ENCODE measurements at places on chromosomes 1 and 21.

- DNase-seq, result no peak
These were observed 52.8 kb upstream of the ADGRL4 start for GRCh38 chr1:79059341-79059740.

DNA sequence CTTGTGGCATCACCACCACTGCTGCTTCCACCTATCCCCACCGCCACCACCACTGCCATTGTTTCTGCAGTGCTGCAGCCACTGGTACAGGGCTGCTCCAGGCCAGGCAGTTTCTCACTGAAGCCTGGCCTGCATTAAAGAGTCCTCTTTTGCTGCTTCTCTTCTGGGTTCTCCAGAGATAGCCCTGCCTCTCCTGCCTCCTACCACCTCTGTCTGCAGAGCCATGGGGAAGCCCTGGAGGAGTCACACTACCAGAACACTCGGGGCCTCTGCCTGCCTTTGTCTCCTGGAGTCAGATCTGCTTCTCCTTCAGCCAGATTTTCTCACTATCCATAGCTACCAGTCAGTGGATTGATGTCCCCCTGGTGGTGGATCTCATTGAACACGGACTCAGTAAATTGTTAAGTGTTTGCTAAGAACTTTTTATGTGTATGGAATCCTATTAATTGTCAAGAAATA, 37.7 kb upstream of the DDAH1 start:
- DNase-seq, result no peak

GRCh38 chr1:203408486-203409481, 57.9 kb upstream of the FMOD start:
- DNase-seq, result no peak

DNA sequence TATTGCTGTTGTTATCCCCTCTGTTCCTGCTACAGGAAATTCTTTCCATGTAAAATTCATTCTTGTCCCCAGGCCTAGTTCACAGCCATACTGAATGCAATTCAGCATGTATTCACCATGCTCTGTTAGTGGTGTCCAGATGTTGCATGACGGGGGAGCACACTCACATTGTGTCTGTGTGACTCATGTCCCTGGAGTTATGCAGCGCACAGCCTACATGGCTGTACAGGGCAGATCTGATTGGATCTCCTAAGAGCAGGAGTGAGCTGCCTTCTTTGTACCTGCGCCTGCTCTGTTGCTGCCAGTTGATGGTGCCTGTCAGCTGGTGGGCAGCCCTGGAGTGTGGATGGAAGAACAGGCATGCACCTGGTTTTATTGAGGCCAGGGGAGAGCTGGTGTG, 17.6 kb downstream of the HTR6 start:
- DNase-seq, result no peak

- no peak for DNase-seq
These were observed 99.4 kb downstream of the TSEN15 start for GRCh38 chr1:184150776-184151531.

DNA sequence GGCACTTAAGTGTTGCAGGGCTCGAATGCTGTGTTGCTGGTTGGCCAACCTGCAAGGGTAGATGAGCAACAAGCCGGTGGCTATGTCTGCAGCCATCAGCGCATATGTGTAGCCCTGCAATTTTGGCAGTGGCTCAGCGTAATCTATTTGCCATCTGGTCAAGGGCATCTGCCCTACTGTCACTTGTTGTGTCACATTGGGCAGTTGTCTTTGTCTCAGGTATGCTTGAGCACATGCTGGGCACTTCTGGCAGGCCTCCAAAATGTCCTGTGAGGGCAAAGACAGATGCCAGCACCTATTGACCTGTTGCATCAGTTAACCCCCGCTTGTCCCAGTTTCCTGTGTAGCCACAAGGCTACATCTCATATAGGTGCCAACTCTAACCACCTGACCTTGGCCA, 111.8 kb downstream of the GDAP2 start:
- no peak for DNase-seq

DNA sequence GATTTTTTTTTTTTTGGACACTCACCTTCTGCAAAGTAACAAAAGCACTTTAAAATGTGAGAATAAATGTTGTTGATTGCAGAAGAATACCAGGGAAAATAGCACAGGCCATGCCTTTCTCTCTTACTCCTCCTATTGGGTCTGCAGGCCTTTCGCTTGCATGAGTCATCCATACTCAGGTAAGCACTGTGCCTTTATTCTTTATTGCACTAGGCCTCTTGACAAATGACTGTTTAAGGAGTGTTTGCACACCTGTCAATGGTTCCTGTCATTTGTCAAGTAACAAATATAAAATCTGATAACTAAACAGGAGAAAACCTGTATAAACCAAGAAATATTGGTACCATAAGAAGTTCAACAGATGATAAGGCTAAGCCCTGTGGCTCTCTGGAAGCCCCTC, 106.5 kb downstream of the RGS7 start:
- DNase-seq, result no peak

GRCh38 chr1:222653178-222653827, 35.4 kb downstream of the MIA3 start:
- no peak for DNase-seq

DNA sequence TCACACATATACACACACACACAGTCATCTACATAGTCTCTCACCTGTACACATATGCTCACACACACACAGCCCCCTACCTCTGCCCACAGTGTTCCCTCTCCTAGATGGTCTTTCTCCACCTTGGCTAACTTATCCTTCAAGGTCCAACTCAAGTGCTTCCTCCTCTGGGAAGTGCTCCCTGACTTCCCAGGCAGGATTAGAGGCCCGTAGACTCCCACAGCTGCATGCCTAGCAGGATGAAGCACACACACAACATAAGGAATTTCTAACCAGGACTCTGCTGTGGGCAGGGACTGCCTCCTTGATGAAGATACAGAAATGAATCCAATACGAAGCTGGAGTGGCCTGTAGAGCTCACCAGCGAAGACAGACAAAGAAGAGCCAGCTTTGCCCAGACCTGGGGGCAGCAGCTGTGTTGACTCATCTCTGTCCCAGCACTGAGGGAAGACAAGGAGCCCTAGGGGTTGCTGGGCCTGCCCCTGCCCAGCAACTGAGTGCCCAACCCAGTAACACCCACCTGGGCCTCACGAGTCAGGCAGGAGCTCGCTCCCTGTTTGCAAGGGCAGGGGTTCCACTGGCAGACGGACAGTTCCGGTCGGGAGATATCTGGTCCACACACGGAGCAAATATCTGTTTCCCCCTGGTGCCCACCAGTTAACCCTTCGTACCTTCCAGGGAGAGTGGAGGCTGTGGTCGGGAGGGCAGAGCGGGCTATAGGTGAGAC, 100.8 kb downstream of the DMRTB1 start:
- no peak for DNase-seq

- no peak for DNase-seq
These were observed 42.4 kb downstream of the PEX14 start for GRCh38 chr1:10516925-10517676.

DNA sequence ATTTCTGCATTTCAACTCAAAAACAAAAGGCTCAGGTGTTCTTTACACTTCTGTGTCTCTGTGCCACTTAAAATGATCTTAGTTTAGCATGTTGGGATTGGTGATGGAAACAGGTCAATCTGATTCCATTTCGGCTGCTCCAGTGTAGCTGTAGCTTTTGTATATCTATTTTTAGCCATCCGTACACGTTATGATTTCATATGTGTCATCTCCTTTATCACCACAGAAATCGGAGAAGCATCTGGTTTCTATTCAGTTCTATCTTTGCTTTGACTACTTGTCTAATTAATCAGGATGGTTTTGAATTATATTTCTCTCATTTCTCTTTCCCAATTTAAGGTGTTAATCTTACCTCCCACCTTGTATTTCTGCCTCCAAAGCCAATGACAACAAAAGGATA, 41.1 kb downstream of the RGS21 start:
- no peak for DNase-seq

DNA sequence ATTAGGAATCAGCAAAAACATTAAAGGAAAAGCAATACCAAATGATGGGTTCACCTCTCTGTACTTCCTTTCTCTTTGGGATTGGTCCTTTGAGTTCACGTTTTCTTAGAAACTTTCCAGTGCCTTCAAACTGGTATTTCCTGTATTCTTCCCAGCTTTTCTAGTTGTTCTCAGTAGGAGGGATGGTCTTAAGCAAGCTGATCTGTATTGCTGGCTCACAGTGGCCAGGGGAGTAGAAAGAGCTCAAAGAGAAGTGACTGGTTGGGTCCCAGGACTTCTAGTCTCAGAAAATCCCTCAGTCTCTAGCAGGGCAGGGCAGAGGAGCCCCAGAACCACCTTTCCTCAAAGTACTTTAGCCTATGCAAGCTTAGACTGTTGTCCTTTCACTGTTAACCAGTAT, 10.1 kb upstream of the USP24 start:
- no peak for DNase-seq

All from esophagus squamous epithelium (tissue), 5 donors.